Stimulated activated CD4-positive, alpha-beta T cell treated with anti-CD3 and anti-CD28 coated beads, Interleukin-12 subunit alpha, Interleukin-12 subunit beta, amount 100 ng/mL, for 4 hours (primary cell): ENCODE measurements at places on chromosomes 6 and 20.

GRCh38 chr6:133749427-133749826, 139.5 kb upstream of the TCF21 start:
- no peak for DNase-seq

DNA sequence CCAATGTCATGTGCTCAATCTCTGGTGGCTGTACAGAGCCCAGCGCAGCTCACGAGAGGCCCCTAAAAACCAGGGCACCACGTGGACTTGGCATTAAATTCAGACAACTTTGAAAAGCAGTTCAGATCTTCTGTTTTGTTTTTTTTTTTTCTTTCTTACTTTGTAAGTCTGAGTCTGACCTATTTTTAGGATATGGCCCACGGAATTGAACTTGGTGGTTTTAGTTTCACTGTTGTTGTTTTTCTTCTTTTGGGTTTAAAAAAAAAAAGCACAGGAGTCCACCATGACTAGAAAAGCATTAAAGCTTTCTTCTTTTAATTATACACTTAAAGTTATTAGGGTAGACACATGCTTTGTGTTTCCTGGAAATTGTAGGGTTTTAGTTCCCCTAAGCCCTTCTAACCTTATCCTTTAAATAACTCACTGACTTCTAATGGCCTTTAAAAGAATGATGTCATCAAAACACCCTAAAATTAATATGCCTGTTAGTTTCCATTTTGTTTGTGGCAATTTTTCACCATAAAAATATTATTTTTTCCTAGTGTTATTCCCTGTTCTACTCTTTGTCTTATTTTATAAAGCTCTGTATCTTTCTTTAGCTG, 48.5 kb upstream of the CCN2 start:
- DNase-seq = no peak

- no peak for DNase-seq
Observed at GRCh38 chr20:8082989-8083388, 49.1 kb upstream of the PLCB1 start.

GRCh38 chr6:33815854-33816253, 12.1 kb upstream of the MLN start:
- no peak for DNase-seq

GRCh38 chr6:21053612-21054011, 519.4 kb downstream of the CDKAL1 start:
- DNase-seq = no peak
